HFFc6 (cell line): ENCODE measurements at places on chromosomes 2 and 18. TPM values are rescaled to one million over a fixed set of nuclear protein-coding genes. Genes with fewer than 3 reads are reported as not detected.

FBXO11 gene
- 41.1 to 48.2 TPM (median 43.8 TPM) in 3 replicates for total RNA-seq

ELOA2 gene
- total RNA-seq = not detected in 3 replicates

- no peaks in the 10 kb centered on the region; the same call in none of the 2 replicates for H3K27me3 ChIP-seq
- H3K4me3 ChIP-seq = no peak overlapping the region
- H3K4me1 ChIP-seq = peaks cover 4% of the 10 kb centered on the region; the same call in 1 of the 2 replicates
- no peaks in the 10 kb centered on the region for H3K36me3 ChIP-seq
Measured at GRCh38 chr18:32321826-32322225, 132.0 kb downstream of the MEP1B start.

GRCh38 chr2:178874529-178875240, 67.5 kb upstream of the TTN start:
- no peak for DNase-seq
- H3K36me3 ChIP-seq = no peaks in the 10 kb centered on the region
- H3K4me3 ChIP-seq = no peak overlapping the region
- H3K4me1 ChIP-seq = peaks cover 18% of the 10 kb centered on the region
- peaks cover 7% of the 10 kb centered on the region for H3K27me3 ChIP-seq

DNA sequence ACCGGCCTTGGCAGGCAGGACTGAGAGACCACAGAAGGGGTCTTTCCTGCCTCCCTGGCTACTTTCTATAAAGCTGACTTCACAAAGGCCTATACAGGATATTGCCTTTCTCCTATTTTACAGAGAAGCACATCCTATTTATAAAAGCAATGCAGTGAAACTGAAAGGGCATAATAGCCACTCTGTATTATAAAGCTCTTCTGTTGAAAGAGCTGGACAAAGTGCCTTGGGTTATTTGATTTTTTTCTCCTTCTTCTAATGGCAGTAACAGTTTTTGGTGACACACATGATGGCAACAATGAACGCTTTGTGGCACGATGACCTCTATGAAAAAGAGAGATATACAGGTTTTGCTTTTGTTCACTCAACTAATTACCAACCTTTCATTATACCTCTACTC, 281.1 kb downstream of the ZNF516 start:
- H3K4me1 ChIP-seq = peaks cover 11% of the 10 kb centered on the region
- H3K4me3 ChIP-seq = no peak overlapping the region
- no peaks in the 10 kb centered on the region for H3K36me3 ChIP-seq
- peaks cover 5% of the 10 kb centered on the region for H3K27me3 ChIP-seq
- DNase-seq = no peak
